ENCODE measurements at places on chromosomes 1 and 21.

DNA sequence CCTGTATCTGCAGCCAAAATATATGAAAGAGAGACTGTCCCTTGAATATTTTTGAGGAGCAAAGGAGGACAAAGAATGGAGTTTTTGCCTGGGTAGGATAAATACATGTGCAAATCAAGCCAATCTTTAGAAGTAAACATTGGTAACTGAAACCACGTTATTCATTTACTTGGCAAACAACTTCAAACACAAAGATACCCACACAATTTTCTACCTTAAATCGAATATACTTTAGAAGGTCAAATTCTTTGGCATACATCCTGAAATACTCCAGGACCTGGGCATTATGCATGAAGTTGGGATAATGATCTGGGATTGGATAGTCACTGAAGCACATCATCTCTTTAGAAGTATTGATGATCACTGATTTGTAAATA lies 9.6 kb downstream of the FMO5 start:
- no peak for DNase-seq

DNA sequence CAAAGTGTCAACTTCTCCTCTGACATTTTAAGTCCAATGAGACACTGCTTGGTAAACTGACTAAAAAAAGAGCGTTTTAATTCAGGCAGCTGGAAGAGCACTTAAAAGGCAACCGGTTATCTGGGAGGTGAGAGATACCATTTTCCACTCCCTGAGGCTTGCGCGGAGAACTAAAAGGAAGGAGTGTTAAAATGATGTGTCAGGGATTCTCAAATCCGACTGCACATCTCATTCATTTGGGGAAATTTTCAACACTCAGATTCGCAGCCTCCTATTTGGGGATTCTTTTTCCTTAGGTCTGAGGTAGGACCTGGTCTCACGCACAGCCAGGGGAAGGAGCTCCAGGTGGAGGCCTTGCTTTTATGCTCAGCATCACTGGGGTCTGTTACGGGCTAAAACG lies 153.9 kb downstream of the GABPA start:
- DNase-seq: no peak

- DNase-seq: no peak
Observed at GRCh38 chr1:67764633-67765032, 68.6 kb downstream of the GNG12 start.

DNA sequence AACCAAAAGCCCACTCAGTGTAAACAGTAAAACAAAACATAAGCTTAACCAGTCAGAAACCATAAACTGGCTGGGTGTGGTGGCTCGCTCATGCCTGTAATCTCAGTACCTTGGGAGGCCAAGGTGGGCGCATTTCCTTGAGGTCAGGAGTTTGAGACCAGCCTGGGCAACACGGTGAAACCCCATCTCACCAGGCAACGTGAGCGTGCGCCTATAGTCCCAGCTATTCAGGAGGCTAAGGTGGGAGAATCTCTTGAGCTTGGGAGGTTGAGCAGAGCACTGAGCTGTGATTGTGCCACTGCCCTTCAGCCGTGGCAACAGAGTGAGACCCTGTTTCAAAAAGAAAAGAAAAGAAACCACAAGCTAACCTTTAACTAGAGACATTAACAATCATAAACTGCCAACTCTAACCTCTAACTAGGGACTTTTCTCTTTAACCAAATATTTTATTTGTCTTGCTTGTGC lies 13.1 kb upstream of the PRRC2C start:
- no peak for DNase-seq

DNA sequence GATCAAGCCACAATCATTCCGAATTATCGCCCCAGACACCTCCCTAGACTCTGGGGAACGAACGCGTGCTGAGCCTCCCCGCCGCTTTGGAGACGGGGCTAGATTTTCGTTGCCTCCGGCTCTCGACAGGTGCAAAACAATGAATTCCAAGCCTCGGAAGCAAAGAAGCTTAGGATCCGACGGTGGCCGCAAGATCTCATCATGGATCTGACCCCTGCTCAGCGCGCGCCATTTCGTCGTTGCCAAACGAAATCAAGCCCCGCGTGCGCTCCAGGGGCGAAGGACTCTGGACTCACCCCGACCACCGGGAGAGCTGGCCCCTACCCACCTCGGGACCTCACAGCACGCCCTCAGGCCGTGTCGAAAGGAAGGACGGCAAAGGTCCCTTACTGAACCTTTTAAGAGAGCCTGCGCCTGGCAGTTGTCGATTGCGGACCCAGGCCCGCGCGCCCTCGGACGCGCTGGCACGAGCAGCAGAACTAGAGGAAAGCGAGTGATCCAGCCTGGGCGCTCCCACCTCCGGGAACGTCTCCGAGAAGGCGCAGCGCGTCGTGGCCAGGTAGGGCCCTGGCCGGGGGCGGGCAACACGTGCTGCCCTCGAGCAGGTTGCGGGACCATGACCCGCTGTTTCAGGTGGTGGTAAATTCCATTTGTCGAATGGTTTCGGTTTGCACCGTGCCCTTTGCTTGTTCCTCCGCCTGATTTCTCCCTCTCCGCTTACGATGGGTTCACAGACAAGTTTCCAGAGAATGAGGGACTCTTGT lies 1.6 kb upstream of the RUNX3 start:
- DNase-seq: no peak

DNA sequence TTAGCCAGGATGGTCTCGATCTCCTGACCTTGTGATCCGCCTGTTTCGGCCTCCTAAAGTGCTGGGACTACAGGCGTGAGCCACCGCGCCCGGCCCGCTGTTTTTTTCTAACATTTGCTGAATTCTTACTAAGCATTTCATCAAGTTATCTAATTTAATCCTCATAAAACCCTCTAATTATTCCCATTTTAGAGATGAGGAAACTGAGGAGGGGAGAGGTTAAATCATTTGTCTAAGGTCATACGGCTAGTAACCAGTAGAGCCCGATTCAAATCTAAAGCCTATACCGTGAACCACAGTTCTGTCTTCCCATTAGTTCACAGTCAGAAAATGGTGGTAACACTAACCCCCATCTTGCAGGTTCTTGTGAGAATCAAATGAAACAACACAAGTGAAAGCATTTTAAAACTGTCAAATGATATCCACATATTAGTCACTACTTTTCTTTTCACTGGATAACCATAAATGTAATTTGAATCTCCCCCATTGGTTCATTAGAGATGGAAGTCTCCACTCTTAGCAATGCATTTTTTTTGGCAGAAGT lies 10.6 kb downstream of the HEYL start:
- DNase-seq: no peak

- DNase-seq: peak; percentile 54
Observed at GRCh38 chr1:181133441-181133951, 45.0 kb downstream of the IER5 start.

DNA sequence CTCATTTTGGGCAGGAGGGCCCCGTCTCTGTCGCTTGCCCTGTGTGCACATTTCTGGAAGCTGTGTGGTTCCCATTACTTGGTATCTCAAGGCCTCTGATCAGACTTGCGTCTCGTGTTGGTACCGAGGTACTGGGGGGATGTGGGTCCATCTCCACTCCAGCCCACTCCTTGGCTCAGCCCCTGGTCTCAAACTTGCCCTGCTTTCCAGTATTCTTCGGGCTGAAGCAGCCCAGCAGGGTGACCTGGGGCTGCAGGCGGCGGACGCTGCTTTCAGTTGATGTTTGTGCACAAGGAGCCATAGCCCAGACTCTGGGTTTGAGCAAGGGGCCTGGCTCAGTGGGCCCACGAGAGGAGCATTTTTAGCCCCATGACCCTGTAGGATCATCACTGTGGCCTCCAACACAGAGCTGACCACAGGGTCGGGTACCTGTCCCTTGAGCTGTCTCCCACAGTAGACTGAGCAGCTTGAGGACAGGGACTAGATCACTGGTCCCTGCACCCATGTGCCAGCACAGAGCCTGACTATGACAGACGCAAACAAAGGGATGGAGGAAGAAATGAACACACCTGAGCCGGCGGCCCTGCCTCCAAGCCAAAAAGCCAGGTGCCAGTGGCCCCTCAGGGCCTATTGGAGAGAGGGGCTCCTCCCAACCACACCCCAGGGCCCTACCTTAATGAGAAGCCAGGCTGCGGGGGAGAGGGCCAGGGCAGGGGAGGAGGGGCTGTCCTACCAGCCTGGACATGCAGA lies 46.8 kb downstream of the CHD5 start:
- no peak for DNase-seq

DNA sequence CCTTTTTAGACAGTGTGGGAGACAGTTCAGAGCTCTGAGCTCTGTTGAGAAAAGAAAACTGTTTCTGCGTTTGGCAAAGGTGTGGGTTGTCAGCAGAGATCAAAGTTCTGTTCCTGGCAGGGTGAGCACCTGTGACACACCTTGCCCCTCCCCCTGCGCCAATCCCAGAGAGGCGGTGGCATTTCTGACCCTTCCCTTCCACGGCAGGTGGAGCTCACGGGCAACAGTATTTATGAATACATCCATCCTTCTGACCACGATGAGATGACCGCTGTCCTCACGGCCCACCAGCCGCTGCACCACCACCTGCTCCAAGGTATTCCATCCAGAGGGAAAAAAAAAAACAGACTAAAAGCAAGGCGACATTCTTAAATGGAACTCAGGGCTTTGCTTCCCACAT lies 20.7 kb downstream of the SIM2 start:
- no peak for DNase-seq

DNA sequence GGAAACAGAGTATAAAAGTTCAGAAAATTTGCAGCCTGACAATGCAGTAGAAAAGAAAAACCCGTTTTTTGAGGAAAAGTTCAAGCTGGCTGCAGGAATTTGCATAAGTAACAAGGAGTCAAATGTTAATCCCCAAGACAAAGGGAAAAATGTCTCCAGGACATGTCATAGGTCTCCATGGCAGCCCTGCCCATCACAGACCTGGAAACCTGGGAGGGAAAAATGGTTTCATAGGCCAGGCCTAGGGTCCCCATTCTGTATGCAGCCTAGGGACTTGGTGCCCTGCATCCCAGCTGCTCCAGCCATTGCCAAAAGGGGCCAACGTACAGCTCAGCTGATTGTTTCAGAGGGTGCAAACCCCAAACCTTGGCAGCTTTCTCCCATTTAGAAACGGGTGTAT lies 3.6 kb upstream of the KCNT2 start:
- DNase-seq: no peak

- DNase-seq: no peak
Observed at GRCh38 chr1:84146411-84147032, 2.5 kb downstream of the PRKACB start.

- no peak for DNase-seq
Observed at GRCh38 chr1:203954788-203955552, 93.6 kb downstream of the SNRPE start.

DNA sequence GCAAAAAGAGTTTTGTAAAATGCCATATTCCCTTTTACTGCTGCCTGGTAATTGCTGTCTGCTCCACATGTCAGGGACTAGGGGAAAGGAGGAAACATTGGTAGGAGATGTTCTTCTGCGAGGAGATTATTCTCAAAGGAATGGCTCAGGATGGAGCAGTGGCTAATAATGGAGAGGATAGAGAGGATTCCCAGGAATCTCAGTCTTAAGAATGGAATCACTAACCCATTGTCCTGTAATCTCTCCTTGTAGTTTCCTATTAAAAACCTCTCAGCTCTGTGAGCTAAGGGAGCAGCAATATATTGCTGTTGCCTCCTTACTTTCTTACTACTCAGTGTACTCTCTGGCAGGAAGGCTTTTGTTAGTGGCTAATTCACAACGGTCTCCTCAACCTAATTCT lies 175.4 kb downstream of the HS2ST1 start:
- DNase-seq: no peak

GRCh38 chr1:151968791-151969399 lies 24.8 kb downstream of the S100A10 start:
- DNase-seq: no peak

DNA sequence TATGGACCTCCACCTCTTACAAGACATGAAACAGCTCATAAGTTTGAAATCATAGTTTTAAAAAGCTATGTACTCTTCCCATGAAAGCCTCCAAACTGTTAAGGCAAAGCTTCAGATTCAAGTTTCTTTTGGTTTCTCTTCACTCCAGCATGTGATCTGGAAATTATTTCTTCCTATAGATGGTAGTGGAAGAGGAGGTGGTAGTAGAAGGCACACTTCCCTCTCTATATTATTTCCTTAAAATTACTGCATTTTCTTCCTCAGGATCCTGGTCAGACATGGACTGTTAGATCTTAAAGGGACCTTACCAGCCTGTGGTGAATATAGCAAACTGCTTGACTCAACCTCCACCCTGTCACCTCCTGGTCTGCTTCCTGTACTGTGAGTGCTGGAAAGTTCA lies 31.9 kb downstream of the NHLH2 start:
- DNase-seq: no peak

GRCh38 chr1:65083263-65083896 lies 64.6 kb upstream of the AK4 start:
- no peak for DNase-seq

DNA sequence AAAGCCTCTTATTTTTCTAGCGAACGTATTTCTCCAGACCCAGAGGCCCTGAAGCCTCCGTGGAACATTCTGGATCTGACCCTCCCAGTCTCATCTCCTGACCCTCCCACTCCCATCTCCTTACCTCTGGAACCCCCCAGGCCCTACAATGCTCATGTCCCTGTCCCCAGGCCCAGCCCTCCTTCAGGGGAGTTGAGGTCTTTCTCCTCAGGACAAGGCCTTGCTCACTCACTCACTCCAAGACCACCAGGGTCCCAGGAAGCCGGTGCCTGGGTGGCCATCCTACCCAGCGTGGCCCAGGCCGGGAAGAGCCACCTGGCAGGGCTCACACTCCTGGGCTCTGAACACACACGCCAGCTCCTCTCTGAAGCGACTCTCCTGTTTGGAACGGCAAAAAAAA lies 68.7 kb downstream of the ALPL start:
- DNase-seq: no peak

- no peak for DNase-seq
Observed at GRCh38 chr21:14712121-14712715, 166.1 kb upstream of the SAMSN1 start.

GRCh38 chr1:99229122-99229521 lies 35.2 kb upstream of the PLPPR4 start:
- DNase-seq: no peak

DNA sequence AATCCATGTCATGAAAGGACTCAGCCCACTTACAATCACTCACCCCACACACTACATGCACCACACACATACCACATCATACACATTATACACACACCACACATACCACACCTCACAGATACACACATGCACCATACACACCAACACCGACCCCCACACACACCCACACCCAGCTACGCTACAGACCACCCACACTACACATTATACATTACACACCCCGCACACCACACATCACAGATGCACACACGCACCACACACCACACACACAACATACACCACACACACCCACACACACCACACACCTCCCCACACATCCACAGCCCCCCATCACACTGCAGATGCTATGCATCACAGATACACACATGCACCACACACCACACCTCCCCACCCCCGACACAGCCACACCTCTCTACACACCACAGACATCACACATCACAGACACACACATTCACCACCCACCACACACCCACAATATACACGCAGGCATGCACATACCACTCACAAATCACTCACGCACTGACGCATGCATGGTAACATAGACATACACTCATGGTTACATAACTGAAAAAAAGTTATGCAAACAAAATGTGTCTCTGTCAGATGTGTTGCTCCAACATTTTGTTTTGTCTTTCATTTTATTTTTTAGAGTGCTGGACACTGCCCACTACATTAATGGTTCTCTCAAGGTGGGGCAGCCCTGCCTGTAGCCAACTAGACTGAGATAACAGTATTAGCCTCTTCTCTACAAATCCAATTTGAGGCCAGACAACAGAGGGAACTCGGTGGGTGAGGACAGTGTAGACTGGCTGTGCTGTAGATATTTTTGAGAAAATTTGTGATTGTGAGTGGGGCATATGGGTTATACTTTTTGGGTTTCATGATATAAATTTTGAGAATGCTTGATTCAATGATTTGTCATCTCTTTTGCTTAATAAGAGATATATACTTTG lies 15.2 kb upstream of the PGBD2 start:
- DNase-seq: no peak

GRCh38 chr1:114113411-114114184 lies 40.1 kb downstream of the SYT6 start:
- no peak for DNase-seq

All from kidney (tissue), 22 donors.